ENCODE measurements at places on chromosomes 7 and 10. TPM values are rescaled to one million over a fixed set of nuclear protein-coding genes. Genes with fewer than 3 reads are reported as not detected.

Gene GSAP
- total RNA-seq = 6.0 TPM

Gene LIPJ
- under 0.01 TPM for total RNA-seq

Gene PRKAG2
- total RNA-seq = 8.7 TPM

Gene IFIT1B
- total RNA-seq = not detected

Gene UBE2D1
- 11.7 TPM for total RNA-seq

Gene CADPS2
- 16.4 TPM for total RNA-seq

Gene PIK3AP1
- 0.74 TPM for total RNA-seq

Gene AUTS2
- 2.3 TPM for total RNA-seq

Gene GFRA1
- total RNA-seq = 1.6 TPM

Gene TET1
- 2.1 TPM for total RNA-seq

Gene FAM25C
- not detected for total RNA-seq

Measured in smooth muscle cell of bladder (primary cell).